ENCODE measurements at places on chromosomes 12 and 14. TPM values are rescaled to one million over a fixed set of nuclear protein-coding genes. Genes with fewer than 3 reads are reported as not detected.

NID2 gene
- total RNA-seq, result 0.82 TPM

NELL2 gene
- 12.1 TPM for total RNA-seq

MUCL1 gene
- total RNA-seq, result not detected

MYO1H gene
- total RNA-seq, result not detected

KRT85 gene
- total RNA-seq, result not detected

KRT82 gene
- total RNA-seq, result not detected

P2RX2 gene
- total RNA-seq, result not detected

FGF23 gene
- not detected for total RNA-seq

KRT2 gene
- 0.09 TPM for total RNA-seq

NR1H4 gene
- not detected for total RNA-seq

CISTR gene
- not detected for total RNA-seq

ACACB gene
- total RNA-seq, result 15.0 TPM

INHBE gene
- total RNA-seq, result not detected

TAS2R13 gene
- total RNA-seq, result 1.7 TPM

BDKRB2 gene
- not detected for total RNA-seq

NOC4L gene
- total RNA-seq, result 32.5 TPM

RTN1 gene
- total RNA-seq, result not detected

SMCO3 gene
- total RNA-seq, result not detected

KLRD1 gene
- 0.70 TPM for total RNA-seq

NEUROD4 gene
- total RNA-seq, result not detected

TMPRSS12 gene
- not detected for total RNA-seq

CLEC2D gene
- total RNA-seq, result 269 TPM

REM2 gene
- total RNA-seq, result 0.34 TPM

BBOF1 gene
- total RNA-seq, result 0.75 TPM

MORN3 gene
- total RNA-seq, result 0.82 TPM

ITGB7 gene
- total RNA-seq, result 770 TPM

KRT84 gene
- not detected for total RNA-seq

LPAR5 gene
- total RNA-seq, result 6.2 TPM

RNF212B gene
- not detected for total RNA-seq

MED6 gene
- 52.0 TPM for total RNA-seq

GPR84 gene
- total RNA-seq, result 0.39 TPM

TMEM179 gene
- 0.30 TPM for total RNA-seq

GON7 gene
- total RNA-seq, result 16.2 TPM

MGST1 gene
- total RNA-seq, result 1.2 TPM

LMO3 gene
- not detected for total RNA-seq

NPFF gene
- not detected for total RNA-seq

KLHL33 gene
- 0.05 TPM for total RNA-seq

COX8C gene
- not detected for total RNA-seq

SRP54 gene
- total RNA-seq, result 69.4 TPM

TCL1A gene
- total RNA-seq, result not detected

HOXC13 gene
- total RNA-seq, result not detected

SMCO2 gene
- total RNA-seq, result 0.45 TPM

KRT73 gene
- 0.25 TPM for total RNA-seq

TAS2R30 gene
- total RNA-seq, result 3.8 TPM
